ENCODE measurements at places on chromosomes 11 and 22. TPM values are rescaled to one million over a fixed set of nuclear protein-coding genes. Genes with fewer than 3 reads are reported as not detected.
A peak's percentile ranks its signal among the peaks of the same experiment; 100 is the strongest.

The GSTT2B gene
- 10.3 TPM for total RNA-seq

The FADS2 gene
- 2.8 TPM for total RNA-seq

The RASL10A gene
- total RNA-seq: 0.67 TPM

The SOX10 gene
- not detected for total RNA-seq

The PHLDA2 gene
- total RNA-seq: not detected

The GGTLC3 gene
- not detected for total RNA-seq

DNA sequence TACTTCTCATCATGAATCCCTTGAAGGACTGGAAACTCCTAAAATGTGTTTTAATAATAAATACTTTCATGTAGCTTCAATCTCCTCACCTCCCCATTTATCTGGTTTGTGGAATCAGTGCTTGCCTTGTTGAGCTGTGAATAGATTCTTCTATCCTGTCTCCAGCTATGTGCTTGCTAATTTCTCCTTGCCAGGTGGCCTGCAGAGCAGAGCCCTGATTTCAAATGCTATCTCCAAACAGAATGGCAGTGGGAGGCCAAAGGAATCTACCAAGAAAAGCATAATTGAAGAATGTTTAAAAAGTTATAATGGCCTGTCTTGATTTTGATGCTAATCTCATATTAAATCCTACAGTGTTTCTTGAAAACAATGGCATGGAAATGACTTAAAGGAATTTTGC, 309.3 kb upstream of the CHORDC1 start:
- H3K27ac ChIP-seq: no peak overlapping the region
- H3K4me3 ChIP-seq: no peak overlapping the region
- no peaks in the 10 kb centered on the region for H3K27me3 ChIP-seq
- H3K4me1 ChIP-seq: no peaks in the 10 kb centered on the region
- no peak for DNase-seq
- H3K36me3 ChIP-seq: no peaks in the 10 kb centered on the region

DNA sequence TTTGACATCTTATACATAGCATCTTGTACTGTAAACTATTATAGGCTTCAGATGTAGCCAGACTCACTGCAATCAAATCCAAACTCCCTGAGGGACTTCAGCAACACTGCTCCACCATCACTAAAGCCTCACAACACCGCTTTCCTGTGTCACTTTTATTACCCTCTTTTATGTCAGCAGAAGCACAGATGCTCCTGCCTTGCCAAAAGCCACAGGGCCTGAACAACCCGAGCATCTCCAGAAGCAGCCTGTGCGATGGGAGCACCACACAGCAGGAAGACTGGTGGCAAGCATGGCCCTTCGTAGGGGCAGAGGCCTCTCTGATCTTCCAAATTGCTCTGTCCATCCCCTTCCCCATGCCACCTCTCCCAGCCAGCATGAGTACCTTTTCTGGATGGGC, 22.9 kb downstream of the TMEM123 start:
- no peaks in the 10 kb centered on the region for H3K27me3 ChIP-seq
- peaks cover 46% of the 10 kb centered on the region for H3K4me1 ChIP-seq
- H3K27ac ChIP-seq: no peak overlapping the region

DNA sequence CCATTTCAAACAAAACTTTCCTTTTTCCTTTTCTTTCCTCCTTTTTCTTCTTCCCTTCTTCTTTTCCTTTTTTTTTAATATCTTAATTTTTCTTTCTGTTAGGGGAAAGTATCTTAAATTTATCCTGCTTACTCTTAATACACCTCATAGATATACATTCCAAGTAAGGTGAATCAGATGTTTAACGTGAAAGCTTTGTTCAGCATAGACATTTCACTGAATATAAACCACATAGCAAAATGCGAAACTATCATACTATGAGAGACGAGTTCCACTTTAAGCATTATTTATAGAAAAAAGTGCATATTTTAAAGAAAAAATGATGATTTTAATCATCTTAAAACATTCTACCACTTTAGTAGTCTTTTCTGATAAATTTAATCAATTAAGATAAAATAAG, 137.8 kb upstream of the MTMR2 start:
- no peaks in the 10 kb centered on the region for H3K36me3 ChIP-seq
- H3K27ac ChIP-seq: peak overlapping the region; percentile 26
- peaks cover 17% of the 10 kb centered on the region for H3K4me1 ChIP-seq
- no peak for DNase-seq

DNA sequence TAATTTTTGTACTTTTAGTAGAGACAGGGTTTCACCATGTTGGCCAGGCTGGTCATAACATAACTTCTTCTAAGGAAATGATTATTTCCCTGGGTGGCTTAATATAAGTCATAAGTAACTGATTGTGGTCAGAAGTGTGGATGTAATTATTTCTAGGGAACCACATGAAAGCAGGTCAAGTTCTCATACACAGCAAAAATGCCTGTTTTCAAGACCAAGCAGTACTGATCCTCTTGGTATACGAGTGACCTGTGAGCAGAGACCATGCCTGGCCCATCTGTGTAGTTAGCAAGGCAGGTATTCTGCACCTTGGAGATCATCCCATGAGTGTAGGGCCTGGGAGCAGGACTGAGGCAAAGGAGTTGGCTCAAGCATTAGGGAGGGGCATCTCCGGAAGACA, 32.5 kb upstream of the NUCB2 start:
- H3K27me3 ChIP-seq: no peaks in the 10 kb centered on the region
- H3K36me3 ChIP-seq: no peaks in the 10 kb centered on the region
- no peak for DNase-seq
- no peaks in the 10 kb centered on the region for H3K4me1 ChIP-seq
- no peak overlapping the region for H3K27ac ChIP-seq

GRCh38 chr11:27673979-27674663, 26.1 kb downstream of the BDNF start:
- no peaks in the 10 kb centered on the region for H3K36me3 ChIP-seq
- H3K4me1 ChIP-seq: no peaks in the 10 kb centered on the region
- DNase-seq: no peak
- H3K4me3 ChIP-seq: no peak overlapping the region
- no peak overlapping the region for H3K27ac ChIP-seq

DNA sequence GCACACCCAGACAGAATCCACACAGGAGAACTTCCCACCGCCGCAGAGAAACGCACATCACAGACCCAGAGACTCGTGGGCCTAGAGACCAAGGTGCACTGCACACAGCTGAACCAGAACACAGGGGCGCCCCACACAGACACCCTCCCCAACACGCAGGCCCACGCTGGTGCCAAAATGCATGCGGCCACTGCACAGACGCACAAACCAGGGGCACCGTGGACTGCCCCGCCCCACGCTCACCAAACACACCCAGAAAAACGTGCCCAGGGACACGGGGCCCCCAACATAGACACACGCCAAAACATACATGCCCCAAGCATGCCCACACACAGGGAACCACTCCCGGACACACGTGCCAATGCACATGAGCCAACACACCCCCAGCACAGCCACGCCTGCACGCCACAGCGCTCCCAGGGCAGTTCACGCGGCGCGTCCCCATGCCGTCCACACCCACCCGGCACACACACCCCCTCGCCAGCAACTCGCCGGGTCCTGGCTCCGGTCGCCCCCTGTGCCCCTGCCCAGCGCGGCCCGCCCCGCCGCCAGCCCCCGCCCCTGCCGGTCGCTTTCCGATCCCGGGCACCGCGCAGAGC, 7.8 kb downstream of the ELFN2 start:
- H3K4me3 ChIP-seq: no peak overlapping the region
- no peak overlapping the region for H3K27ac ChIP-seq
- H3K4me1 ChIP-seq: no peaks in the 10 kb centered on the region

DNA sequence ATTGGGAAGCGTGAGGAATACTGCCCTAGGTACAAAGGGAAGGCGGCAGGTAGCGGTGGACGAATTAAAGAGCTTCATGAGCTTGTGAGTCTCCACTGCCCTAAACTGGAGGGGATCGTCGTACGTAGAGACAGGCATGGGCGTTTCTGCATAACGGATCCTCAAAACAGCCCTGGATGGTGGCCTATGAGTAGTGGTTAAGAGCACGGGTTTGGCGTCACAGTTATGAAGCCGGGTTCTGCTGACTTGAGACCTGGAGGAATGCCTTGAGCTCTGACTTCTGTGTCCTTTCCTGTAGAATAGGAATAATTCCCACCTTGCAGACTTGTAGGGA, 335 bp downstream of the TMEM138 start:
- H3K27me3 ChIP-seq: no peaks in the 10 kb centered on the region
- peak; percentile 15 for DNase-seq
- H3K36me3 ChIP-seq: peaks cover 17% of the 10 kb centered on the region
- H3K27ac ChIP-seq: peak overlapping the region; percentile 16
- peak overlapping the region; percentile 9 for H3K4me3 ChIP-seq

DNA sequence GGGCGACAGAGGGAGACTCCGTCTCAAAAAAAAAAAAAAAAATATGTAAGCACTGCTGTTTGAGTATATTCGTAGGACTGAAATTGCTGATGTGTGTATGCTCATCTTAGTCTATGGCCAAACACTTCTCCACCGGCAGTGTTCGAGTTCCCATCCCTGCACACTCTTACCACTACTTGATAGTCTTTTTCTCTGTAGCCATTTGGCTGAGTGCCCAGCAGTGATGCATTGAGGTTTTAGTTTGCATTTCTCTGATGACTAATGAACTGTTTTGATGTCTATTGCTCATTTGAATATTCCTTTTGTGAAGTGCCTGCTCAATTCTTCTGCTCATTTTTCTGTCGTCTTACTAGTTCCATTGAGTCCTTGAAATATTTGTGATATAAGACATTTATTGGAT, 1.9 kb downstream of the TIRAP start:
- no peak overlapping the region for H3K4me3 ChIP-seq
- H3K27ac ChIP-seq: no peak overlapping the region
- no peaks in the 10 kb centered on the region for H3K36me3 ChIP-seq
- peak; percentile 47 for DNase-seq
- no peaks in the 10 kb centered on the region for H3K27me3 ChIP-seq
- peaks cover 10% of the 10 kb centered on the region for H3K4me1 ChIP-seq

DNA sequence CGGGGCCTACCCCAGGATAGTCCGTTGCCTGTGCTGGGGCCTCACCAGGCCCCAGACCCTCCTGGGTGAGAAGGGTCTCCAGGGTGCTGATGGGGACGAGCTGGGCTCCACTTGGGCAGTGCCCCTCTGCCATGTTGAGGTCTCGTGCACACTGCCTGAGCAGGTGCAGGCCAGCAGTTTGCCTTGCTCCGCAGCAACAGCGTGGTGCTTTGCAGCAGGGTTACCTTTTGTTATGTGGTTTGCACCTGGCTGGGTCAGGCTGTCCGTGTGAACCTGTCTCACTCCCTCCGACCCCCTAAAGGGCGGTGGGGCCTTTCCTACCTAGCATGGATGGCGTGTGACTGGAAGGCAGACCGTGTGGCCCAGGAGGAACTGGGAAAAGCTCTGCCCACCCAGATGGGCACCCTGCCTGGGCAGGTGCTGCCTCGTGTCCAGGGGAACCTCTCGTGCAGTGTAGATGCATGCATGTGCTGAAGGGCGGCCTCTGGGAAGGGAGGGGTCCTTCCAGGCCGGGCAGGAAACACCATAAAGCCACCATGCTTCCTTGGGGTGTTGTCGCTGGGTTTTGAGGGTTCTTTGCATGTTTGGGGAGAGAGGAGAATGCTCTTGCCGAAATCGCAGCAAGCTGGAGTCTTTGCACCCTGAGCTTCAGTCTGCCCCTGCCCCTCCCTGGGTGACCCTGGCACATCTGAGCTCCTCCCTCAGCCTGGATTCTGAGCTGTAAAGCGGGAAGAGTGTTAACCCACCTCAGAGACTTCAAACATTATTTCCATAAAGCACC, 75.4 kb upstream of the PPARA start:
- DNase-seq: peak; percentile 3
- H3K27me3 ChIP-seq: no peaks in the 10 kb centered on the region
